ENCODE measurements at places on chromosomes 4 and X. TPM values are rescaled to one million over a fixed set of nuclear protein-coding genes. Genes with fewer than 3 reads are reported as not detected.

Gene CLDN24
- not detected for total RNA-seq

Gene HEPH
- not detected for total RNA-seq

Gene SRP72
- 191 TPM for total RNA-seq

Gene PPP1R3F
- 7.9 TPM for total RNA-seq

- DNase-seq: no peak
Observed at GRCh38 chrX:78747489-78747888, at the start of gene LPAR4. Gene LPAR4 (plus strand): TSS chrX:78747720. CDS start chrX:78754870, 7,150 bp downstream.

DNA sequence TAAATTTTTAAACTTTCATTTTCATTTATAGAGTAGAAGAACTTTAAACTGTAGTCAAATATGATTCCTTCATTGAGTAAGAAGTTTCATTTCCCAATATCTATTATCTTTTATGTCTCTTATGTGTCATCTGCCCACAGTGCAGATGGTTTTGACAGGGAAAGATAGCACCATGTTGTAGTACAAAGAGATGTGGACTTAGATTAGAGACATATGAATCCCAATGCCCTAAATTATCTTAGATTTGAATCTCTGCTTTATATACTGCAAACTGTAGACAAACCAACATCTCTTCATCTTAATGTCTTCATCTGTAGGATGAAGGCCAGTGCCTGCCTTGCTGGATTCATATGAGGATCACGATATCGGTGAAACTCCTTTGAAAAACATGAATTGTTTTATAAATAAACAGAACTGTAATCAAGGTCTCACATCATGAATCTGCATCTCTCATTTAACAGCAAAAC is 217.5 kb downstream of the BANK1 start:
- DNase-seq: no peak

GRCh38 chrX:120456973-120457372 is 12.1 kb downstream of the LAMP2 start:
- DNase-seq: no peak

Data from activated T-helper 2 cell treated with anti-CD3 and anti-CD28 coated beads, Interferon-gamma antibody, Interleukin-2, Interleukin-4, amounts not matched to agents 10 μg/mL and 5 μg/mL and 100 μg/mL, durations not matched to agents 14 hours and 24 hours and 36 hours (primary cell).